Gastroesophageal sphincter (tissue), 4 donors: ENCODE measurements at places on chromosomes 3 and 15. TPM values are rescaled to one million over a fixed set of nuclear protein-coding genes. Genes with fewer than 3 reads are reported as not detected.

GRCh38 chr3:98557324-98558010 is 25.7 kb downstream of the GPR15 start:
- ATAC-seq, result no peak

DNA sequence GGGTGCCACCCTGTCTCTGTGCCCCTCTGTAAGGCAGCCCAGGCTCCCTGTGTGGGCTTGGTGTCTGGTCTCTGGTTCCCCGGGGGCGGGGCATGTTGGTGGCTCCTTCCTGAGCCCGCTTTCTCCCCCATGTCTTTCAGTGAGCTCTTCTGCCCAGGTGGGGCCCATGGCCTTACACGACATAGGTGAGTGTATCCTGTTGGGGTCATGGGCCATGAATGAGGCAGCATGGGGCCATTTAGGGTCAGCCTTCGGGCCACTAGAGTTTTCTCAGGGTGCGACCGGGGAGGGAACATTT is 195.1 kb downstream of the UBE3A start:
- ATAC-seq, result no peak

- peak; percentile 39 for ATAC-seq
These were observed 64.5 kb downstream of the KLHL25 start for GRCh38 chr15:85730001-85730820.

DNA sequence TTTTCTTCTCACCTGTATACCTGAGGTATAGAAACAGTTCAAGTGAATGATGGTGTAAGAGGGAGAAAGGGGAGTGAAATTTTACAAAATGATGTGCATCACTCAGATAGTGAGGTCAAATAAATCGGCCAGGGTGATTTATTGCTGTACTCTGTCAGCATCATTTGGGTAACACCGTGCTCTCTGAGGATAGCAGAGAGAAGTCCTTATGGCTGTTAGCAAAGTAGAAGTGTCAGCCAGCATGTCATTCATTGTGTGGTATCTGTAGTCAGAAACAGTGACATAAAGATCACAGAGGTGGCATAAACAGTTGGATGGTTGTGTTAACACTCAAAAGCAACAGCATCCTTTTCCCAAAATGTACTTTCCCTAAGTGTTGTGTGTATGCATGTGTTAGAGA is 53.4 kb downstream of the PSMD6 start:
- ATAC-seq, result no peak

The CYP8B1 gene
- total RNA-seq, result not detected

DNA sequence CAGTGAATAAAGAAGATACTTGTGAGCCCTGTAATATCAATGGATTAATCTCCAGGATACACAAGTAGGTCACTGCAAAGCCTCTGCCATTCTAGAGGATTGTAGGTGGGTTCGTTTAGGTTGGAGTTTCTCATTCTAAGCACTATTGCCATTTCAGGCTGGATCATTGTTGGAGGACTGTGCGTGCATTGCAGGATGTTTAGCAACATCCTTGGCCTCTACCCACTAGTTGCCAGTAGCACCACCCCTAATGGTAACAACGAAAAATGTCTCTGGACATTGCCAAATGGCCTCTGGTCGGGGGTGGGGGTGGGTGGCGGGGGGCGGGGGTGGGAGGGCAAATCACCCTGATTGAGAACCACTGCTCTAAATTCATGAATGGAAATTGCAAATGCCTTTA is 4.9 kb upstream of the IFT57 start:
- ATAC-seq, result no peak

DNA sequence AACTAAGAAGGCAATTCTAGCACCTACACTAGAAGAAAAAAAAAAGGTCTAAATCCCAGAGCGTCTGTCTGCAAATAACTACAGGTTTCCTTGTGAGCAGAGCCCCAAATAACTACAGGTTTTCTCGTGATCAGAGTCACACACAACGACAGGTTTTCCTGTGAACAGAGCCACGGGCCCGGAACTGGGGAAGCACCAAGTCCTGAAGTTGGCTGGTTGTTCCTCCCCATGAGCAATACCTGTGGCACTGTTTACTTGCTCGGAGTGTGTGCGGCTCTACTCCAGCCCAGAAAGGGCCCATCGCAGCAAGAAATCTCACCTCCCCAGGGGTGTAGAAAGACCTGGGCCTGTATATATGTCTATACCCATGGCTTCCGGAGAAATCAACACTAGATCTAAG is 644 bp upstream of the MASP1 start:
- ATAC-seq, result no peak

The PLA1A gene
- total RNA-seq, result 1.6 TPM

GRCh38 chr3:108018552-108018951 is 72.3 kb downstream of the CD47 start:
- ATAC-seq, result no peak

The FOXP1 gene
- 218 TPM for total RNA-seq

DNA sequence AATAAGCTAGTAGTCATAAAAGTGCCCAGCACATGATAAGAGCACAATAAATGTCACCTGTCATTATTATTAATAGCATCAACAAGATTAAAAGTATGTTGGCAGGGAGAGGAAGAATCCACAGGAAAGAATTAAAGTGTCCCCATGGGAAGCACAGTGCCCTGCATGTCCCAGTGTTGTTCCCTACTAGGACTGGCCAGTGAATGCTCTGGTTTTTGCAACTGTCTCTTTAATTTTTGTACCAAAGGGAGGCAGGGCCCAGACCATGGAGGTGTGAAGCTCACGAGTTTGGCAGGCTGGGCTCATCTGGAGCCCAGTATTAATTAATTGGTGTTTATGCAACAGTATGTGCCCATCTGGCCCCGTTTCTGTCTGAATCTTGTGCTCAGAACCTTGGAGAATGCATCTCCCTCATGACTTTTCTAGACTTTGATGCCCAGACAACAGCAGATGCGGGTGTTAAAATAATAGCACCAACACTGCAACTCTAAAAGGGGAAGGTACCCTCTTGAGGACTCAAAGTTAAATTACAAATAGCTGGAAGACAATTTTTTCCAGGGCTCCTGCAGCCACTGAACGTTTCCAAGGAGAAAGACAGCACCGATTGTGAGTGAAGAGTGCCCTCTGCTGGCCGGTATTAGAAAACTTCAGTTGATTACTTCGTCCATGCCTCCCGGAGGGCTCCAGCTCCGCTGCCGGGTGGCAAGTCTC is 71.9 kb upstream of the SPATA12 start:
- peak; percentile 80 for ATAC-seq

GRCh38 chr3:60365360-60365759 is 885.9 kb downstream of the FHIT start:
- ATAC-seq, result no peak

DNA sequence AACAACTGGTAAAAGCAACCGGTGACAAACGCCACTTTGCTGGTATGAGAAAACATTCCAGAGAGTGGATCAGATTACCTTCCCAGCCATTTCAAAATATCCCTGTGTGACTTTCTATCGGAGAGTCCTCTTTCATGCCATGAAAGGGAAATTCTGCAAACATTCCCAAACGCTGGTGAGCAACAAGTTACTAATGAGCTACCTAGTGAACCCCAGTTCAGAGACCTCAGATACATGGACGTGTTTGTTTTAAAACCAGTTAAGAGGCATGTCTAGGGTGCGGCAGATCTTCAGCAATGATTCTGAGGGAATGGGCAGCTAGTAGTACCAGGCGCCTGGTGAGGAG is 418.2 kb upstream of the NR2F2 start:
- ATAC-seq, result no peak

GRCh38 chr15:74626752-74627692 is 11.4 kb downstream of the CLK3 start:
- ATAC-seq, result no peak

- ATAC-seq, result no peak
These were observed at the start of gene GABRG3 for GRCh38 chr15:26970712-26971210. TSS of gene GABRG3 (plus strand) at chr15:26971181.

- ATAC-seq, result no peak
These were observed 605.6 kb downstream of the AGBL1 start for GRCh38 chr15:86685263-86685662.
